ENCODE measurements at places on chromosomes 12 and 14.

GRCh38 chr14:53295985-53296582 is 143.0 kb upstream of the DDHD1 start:
- H3K4me3 ChIP-seq: no peak overlapping the region
- DNase-seq: peak; percentile 76
- no peak overlapping the region for H3K27ac ChIP-seq
- H3K4me1 ChIP-seq: no peaks in the 10 kb centered on the region
- H3K27me3 ChIP-seq: no peaks in the 10 kb centered on the region

DNA sequence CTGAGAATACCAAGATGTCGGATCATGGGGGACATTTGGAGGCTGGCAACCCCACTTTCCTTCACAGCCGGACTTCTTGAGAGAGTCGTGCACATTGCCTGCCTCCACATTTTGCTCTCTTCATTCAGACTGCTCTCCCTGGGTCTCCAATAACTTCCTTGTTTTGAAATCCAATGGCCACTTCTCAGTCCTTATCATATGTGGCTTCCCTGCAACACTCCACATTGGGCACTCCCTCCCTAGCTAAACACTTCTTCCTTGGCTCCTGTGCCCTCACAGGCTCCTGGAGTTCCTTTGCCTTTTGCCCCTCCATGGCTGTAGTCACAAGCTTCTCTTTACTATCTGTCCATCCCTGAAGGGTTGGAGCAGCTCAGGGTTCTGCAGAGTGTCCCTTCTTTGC is 30.1 kb downstream of the NPC2 start:
- DNase-seq: no peak
- H3K27me3 ChIP-seq: no peaks in the 10 kb centered on the region
- H3K4me1 ChIP-seq: no peaks in the 10 kb centered on the region
- no peaks in the 10 kb centered on the region for H3K36me3 ChIP-seq

DNA sequence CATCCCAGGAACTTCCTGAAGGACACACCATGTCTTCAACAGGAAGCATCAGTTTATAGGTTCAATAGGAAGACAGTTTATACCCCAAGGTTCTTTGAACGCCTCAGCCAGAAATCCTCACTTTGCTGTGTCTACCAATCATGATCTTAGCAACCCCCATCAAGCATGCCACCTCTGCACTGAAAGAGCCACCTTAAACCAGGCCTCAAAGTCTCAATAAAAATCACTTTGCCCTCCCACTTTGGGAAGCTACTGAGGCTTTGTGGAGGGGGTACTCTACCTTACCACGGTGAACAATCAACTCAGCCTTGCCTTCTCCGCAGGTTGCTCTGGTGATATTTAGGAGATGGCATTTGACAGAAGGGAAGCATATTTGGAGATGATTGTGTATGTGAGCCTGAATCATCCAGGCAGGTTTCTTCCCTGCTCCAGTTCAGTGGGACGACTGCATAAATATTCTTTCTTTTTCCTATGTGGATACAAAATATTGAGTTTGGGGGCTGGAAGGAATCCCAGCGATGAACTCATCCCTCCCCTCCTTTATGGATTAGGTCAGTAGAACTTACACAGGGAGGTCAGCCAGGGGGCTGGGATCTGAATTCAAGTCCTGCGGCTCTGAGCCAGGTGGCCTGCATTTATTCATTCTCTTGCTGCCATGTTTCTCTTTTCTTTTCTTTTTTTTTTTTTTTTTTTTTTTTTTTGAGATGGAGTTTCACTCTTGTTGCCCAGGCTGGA is 42.8 kb upstream of the VASH1 start:
- no peak overlapping the region for H3K27ac ChIP-seq
- no peak overlapping the region for H3K4me3 ChIP-seq
- no peaks in the 10 kb centered on the region for H3K27me3 ChIP-seq
- no peak for DNase-seq
- 0 out of 2 replicates have a peak, but pooled peaks cover 5% of the 10 kb centered on the region for H3K4me1 ChIP-seq

GRCh38 chr12:53065975-53066931 is 12.9 kb downstream of the SPRYD3 start:
- H3K36me3 ChIP-seq: no peaks in the 10 kb centered on the region
- H3K27me3 ChIP-seq: 0 out of 2 replicates have a peak, but pooled peaks cover 3% of the 10 kb centered on the region
- H3K27ac ChIP-seq: no peak overlapping the region
- no peak overlapping the region for H3K4me3 ChIP-seq
- peaks cover 15% of the 10 kb centered on the region for H3K4me1 ChIP-seq
- peak; percentile 90 for DNase-seq

DNA sequence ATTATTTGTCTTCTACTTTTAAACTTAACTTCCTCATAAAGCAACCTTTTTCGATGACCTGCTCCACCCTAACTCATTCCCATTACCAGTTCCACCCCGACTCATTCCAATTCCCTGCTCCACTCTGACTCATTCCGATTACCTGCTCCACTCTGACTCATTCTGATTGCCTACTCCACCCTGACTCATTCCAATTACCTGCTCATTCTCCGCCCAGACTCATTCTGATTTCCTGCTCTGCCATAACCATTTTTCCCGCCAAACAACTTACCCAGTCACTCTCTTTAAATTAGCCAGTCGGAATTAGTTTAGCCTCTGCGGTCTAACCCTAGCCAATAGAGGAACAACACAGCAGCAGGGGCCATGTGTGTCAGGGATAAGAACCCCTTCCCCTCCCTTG is 249.1 kb downstream of the DPY19L2 start:
- H3K4me3 ChIP-seq: no peak overlapping the region
- peaks cover 18% of the 10 kb centered on the region for H3K4me1 ChIP-seq
- H3K27ac ChIP-seq: no peak overlapping the region
- no peaks in the 10 kb centered on the region for H3K36me3 ChIP-seq
- peak; percentile 13 for DNase-seq
- H3K27me3 ChIP-seq: no peaks in the 10 kb centered on the region

- no peaks in the 10 kb centered on the region for H3K27me3 ChIP-seq
- H3K36me3 ChIP-seq: peaks cover 28% of the 10 kb centered on the region
- H3K4me1 ChIP-seq: no peaks in the 10 kb centered on the region
- H3K27ac ChIP-seq: no peak overlapping the region
- no peak for DNase-seq
- H3K4me3 ChIP-seq: no peak overlapping the region
These were observed 39.3 kb downstream of the C12orf56 start for GRCh38 chr12:64351265-64351664.

DNA sequence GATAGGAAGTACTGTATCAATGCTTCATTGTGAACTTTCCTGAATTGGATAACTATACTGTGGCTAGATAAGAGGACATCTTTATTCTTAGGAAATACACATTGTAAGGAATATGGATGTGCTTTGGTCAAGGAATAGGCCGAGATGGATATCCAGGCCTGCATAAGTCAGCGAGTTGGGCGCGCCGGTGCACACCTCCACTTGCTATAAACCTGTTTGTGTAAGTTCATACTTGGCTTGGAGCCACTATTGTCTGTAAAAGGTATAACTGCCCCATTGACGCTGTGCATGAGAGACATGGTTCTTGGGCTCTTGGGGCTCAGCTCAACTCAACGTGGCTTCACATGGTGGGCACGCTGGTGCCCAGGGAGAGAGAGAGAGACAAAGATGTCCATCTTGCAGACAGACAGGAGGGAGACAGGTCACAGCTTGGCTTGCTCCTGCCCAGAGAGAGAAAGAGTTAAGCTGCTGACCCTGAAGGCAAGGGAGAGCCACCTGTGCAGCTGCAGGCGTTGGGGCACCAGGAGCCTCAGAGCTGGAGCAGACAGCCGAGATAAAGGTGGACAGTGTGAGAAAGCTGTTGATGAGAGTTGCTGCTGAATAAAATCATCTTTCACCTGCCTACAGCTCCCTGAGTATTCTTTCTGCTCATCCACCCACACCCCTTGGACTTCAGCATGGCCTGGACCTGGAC is 34.1 kb upstream of the COCH start:
- H3K4me3 ChIP-seq: no peak overlapping the region
- H3K27ac ChIP-seq: no peak overlapping the region
- no peaks in the 10 kb centered on the region for H3K4me1 ChIP-seq
- no peaks in the 10 kb centered on the region for H3K27me3 ChIP-seq
- no peaks in the 10 kb centered on the region for H3K36me3 ChIP-seq
- no peak for DNase-seq

DNA sequence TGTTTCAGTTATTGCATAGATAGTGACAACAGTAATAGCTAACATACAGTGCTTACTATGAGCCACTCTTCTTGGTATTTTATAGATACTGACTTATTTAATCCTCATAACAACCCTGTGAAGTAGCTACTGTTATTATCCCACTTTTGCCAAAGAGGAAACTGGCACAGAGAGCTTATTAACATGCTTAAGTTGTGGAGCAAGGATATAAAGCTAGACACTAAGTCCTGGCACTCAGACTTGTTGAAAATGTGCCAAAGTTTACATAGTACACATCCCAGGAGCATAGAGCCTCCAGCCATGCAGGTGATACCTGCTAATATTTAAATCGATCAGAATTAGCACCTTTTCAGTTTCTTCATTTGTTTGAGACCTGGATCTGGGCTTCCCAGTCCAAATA is 41.8 kb downstream of the VEZT start:
- H3K27me3 ChIP-seq: no peaks in the 10 kb centered on the region
- peaks cover 3% of the 10 kb centered on the region for H3K36me3 ChIP-seq
- no peak for DNase-seq
- no peak overlapping the region for H3K27ac ChIP-seq
- no peak overlapping the region for H3K4me3 ChIP-seq

DNA sequence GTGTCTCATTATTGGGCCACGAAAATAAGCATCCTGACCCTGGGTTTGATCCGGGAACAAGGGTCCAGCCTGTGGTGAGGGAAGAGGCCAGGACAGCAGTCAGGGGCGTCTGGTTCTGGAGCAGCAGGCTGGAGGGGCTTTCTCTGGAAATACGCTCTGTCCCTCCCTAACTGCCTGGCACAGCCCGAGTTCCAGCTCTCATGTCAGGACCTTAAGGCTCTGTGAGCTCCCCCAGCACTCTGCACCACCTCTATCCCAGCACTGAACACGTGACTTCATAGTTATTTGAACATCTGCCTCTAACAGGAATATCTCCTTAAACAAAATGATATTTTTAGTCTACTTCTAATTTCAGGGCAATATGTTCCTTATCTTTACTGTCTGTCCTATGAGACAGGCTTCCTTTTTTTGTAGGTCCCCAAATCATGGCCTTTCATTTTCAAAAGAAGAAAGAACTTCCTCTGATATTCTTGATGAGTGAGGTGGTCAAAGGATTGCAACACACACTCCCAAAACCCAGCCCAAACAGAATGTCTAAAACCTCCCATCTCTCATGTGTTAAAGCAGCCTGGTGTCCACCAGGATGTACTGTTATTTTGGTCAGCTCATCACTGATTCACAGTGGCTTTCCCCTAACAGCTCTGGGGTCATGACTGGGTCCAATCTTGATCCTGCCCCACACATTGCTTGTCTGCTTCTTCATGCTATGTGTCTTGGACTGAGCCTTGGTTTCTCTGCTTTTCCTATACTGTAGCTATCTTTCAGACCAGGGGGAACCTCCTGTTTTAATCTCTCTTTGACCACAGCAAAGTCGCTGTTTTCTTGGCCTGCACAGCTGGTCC is 9.7 kb downstream of the AQP6 start:
- H3K4me3 ChIP-seq: no peak overlapping the region
- peaks cover 18% of the 10 kb centered on the region for H3K4me1 ChIP-seq
- H3K27me3 ChIP-seq: no peaks in the 10 kb centered on the region
- no peaks in the 10 kb centered on the region for H3K36me3 ChIP-seq
- DNase-seq: no peak

GRCh38 chr12:46659824-46660223 is 166.0 kb downstream of the SLC38A4 start:
- no peaks in the 10 kb centered on the region for H3K27me3 ChIP-seq
- H3K27ac ChIP-seq: no peak overlapping the region
- no peak for DNase-seq
- no peak overlapping the region for H3K4me3 ChIP-seq

DNA sequence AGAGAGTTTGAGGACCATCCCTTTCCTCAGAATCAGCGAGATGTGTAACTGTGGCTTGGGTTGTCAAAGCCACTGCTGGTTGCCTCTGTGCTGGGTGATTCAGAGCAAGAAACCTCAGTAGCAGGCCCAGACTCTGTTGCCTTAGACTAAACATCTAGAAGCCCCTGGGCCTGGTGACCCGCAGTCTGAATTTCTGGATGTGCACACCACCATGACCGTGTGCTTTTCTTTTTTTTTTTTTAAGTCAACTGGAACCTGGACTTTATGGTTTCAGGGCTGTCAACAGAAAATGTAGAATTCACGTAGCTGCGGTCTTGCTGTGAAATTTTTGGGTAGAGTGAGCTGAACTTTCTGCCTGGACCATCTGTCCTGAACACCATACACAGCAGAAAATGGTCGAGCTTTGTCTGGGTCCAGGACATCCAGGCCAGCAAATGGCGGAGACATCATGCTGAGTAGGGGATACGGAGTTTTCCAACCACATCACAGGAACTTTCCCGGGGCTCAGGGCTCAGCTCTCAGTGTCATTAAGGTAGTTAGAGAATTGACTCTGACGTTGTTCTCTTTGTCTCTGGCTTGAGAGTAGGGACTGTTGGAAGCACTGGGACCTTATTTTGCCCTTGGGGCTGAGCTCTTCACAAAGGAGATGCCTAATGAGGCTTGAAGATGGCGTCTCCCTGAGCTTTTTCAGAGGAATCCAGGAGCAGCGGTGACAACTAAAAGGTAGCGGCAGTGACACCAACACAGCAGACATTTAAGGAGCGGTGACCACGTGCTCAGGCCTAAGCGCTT is 23.0 kb upstream of the BATF start:
- DNase-seq: no peak
- no peaks in the 10 kb centered on the region for H3K36me3 ChIP-seq
- H3K27me3 ChIP-seq: no peaks in the 10 kb centered on the region
- H3K4me1 ChIP-seq: no peaks in the 10 kb centered on the region
- H3K4me3 ChIP-seq: no peak overlapping the region
- no peak overlapping the region for H3K27ac ChIP-seq
